Chondrocyte (in vitro differentiated cells): ENCODE measurements at places on chromosomes 6 and 20.

- no peak for DNase-seq
These were observed 296.9 kb downstream of the HIVEP2 start for GRCh38 chr6:142648036-142648451.

DNA sequence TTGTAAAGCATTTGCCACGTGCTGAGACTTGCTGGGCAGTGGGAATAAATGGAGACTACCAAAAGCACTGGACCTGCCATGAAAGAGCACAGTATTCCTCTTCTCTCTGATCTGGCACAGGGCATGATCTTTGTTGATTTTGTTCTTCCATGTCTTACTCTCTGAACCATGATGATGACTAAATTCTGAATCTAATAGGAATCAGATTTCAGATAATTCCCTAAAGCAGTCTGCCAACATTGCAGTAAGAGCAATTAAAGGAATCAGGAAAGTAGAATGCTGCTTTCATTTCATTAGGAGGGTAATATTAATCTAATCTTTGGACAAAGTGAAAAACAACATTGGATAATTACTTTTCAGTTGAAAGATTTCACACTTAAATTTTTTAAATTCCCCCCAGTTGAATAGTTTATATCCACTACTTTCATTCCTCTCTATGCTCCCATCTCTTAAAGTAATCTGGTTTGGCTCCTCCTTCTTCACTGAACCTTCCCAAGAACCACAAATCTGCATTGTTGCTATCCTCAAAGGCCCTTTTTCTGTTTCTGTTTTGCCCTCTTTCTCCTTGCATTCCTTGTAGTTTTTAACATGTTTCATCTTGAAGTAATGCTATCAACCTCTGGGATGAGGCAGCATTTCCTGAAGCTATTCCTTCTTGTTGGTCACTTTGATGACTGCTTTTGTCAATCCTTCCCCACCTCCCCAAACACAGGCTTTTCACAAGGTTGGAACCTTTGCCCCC, 243.2 kb upstream of the TENT5A start:
- no peak for DNase-seq

- no peak for DNase-seq
These were observed 4.2 kb downstream of the BEND6 start for GRCh38 chr6:56959094-56959493.

GRCh38 chr20:1469925-1470571, 3.4 kb upstream of the NSFL1C start:
- DNase-seq, result no peak

GRCh38 chr6:20455251-20455940, 53.7 kb downstream of the E2F3 start:
- no peak for DNase-seq

DNA sequence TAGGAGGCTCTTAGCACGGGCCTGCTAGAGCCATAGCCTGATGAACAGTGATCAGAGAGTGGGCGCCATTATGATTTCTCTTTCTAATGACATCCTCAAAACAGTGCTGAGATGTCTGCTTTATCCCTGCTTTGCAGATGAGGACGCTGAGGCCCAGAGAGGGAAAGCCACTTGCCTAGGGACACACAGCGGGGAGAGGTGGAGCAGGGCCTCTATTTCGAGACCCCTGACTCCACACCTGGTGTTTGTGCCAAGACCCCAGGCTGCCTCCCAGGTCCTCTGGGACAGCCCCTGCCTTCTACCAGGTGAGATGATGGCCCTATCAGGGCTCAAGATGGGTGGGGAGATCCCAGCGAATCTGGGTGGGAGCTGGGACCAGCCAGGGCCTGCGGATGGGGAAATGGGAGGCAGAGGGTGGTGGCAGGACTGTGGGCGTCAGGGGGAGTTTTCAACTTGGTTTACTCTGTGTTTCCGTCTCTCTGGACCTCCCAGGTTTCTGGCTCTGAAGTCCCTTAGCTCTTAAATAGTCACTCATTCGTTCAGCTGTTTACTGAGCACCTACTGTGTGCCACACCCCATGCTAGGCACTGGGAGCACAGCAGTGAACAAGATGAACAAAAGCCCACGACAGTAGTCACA, 36.7 kb downstream of the SRC start:
- peak; percentile 54 for DNase-seq

DNA sequence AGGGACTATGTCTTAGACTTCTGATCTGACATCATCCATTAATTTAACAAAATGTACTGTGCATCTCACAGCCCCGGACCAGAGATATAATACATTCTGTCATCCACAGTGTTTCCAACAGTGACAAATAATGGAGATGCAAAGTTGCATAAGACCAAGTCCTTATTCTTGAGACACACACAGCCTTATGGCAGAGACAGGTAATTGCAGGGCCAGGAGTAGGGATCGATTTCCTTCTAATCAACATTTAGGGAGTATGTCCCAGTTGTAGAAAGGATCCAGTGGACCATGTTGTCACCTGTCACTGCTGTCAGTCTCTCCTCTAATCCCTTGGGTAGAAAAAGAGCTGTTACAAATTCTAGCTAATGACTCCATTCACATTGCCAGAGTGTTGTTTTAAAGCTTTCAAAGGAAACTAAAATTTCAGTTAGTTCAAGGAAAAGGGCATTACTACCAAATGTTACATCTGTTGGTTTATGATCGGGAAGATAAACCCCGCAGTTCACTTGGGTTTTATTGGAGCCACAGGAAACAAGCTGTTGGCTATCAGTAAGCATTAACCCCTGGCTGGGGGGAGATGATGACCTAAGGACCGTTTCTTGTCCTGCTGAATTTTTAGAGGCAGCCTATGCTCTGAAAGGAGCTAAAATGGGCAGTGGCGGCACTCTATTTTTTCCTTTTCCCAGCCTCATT, 111.4 kb upstream of the ATXN1 start:
- DNase-seq, result no peak

DNA sequence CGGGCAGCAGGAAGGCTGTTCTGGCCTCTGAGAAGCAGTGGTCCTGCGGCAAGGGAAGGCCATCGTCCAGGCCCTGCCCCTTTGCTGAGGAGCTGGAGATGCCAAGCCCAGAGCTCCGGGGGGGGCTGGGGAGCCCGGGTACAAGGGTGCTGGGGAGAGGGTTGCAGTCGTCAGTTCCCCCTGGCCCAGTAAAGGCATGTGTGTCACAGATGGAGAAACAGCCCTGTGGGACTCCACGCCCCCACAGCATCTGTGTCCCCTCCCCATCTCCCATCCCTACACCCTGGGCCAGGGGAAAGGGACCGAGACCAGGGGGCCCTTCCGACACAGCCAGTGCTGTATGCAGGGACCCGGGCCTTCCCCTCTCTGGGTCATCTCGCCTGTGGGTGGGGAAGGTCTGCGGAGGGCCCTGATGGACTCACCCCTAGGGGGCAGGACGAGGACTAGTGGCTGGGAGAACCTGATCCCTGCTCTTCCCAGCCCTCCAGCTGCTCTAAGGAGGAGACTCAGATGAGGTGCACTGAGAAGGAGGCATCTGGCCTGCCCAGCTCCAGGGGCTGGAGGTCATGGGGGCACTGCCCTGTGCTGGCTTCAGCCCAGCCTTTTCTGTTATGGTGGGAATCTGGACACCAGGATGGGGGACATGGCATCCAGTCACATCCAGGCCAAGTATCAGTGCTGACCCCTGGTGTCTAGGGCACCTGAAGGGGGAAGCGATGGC, 609 bp downstream of the MYL9 start:
- peak; percentile 85 for DNase-seq

- DNase-seq, result no peak
These were observed 23.9 kb upstream of the SMIM13 start for GRCh38 chr6:11069760-11070159.

GRCh38 chr20:40323361-40323794, 365.7 kb downstream of the MAFB start:
- no peak for DNase-seq

DNA sequence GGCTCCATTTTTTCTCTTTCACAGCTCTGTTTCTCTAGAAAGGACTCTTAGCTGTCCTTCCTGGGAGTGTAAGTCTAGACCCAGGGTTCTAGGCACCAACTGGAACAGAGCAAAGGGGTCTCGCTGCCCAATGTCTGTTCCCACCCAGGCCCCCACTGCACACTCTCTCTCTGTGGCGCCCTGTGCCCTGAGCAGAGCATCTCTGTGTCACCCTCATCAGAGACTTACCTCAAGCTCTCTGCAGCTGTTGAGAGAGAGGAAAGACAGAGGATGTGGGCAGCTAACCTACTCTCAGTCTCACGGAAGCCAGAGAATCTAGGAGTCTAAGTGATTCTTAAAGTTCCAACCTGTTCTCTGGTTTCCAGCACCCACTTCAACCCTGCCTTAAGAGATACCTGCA, 9.5 kb downstream of the NCR2 start:
- DNase-seq, result no peak

GRCh38 chr6:143510991-143511891, at the start of gene FUCA2:
Gene FUCA2 (minus strand): TSS chr6:143511720. CDS start chr6:143511634, 86 bp downstream.
- DNase-seq, result peak; percentile 95

DNA sequence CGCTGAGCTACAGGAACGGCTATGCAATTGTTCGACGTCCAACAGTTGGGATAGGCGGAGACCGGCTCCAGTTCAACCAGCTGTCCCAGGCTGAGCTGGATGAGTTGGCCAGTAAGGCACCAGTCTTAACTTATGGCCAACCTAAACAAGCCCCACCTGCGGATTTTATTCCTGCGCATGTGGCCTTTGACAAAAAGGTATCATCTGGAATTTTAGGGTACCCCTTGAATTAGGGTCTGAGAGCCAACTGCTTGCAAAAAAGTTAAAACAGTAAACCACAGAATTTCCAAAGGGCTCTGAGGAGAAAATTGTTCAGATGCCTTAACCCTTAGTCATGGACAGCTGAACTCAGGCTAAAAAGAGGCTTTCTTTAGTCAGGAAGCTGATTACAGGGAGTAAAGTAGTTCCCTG, 3.8 kb downstream of the EFHC1 start:
- DNase-seq, result no peak

DNA sequence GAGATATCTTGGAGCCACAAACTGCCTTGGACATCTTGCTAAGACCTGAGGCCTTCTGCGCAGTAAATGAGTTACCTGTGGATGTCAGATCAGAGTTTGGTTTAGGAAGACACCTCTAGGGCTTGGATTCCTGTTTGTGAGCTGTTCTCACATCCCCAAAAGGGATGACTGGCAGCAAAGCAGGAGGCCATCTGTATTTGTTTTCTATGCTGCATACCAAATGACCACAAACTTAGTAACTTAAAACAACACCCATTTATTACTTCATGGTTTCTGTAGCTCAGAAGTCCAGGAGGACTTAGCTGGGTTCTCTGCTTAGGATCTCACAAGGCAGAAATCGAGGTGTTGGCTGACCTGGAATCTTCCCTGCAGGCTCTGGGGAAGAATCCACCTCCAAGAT, 116.7 kb downstream of the UNC5CL start:
- DNase-seq, result no peak

- no peak for DNase-seq
These were observed 52.8 kb downstream of the MYB start for GRCh38 chr6:135233686-135234491.

DNA sequence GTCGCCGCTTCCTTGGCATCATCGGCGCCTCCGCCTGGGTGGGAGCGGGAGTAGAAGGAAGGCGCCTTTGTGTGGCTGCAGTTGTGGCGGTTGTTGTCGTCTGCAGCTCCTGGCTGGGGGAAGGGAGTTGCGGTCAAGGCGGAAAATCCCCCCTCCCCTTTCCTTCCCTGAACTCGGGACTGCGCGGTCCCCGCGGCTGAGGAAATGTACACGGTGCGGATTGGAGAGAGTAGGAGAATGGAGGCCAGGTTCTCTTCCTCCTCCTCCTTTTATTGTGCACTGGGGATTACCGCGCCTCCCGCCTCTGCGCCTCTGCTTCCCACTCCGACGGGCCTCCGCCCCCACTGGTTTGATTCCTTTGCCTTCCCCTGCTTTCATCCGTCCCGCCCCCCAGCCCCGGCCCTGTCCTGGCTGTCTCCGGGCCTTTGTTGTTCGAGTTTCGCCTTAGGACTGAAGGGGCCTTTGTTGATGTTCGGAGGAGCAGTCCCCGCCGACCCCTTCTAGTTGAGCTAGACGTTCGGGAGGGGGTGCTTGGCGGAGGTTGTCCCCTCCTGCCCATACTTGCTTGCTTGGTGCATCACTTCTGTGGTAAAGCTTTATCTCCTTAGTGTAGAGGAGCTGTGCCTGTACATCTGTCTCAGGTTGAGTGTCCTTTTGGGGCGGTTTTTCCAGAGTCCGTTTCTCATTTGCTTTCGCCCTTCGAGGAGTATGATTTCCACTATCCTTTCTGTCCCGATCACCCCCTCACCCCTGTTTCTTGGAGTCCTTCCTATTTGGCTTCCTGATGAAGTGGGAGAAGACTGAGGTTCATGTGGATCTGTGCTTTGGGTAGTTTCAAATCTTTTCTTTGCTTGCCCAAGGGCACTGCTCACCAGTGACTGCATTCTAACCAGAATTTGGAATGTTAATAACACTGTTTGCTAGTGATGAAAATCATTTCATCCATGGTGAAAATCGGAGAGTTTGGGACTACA, 764 bp downstream of the ZNF292 start:
- DNase-seq, result no peak

GRCh38 chr20:32888636-32889035, 29.9 kb downstream of the EFCAB8 start:
- DNase-seq, result no peak

DNA sequence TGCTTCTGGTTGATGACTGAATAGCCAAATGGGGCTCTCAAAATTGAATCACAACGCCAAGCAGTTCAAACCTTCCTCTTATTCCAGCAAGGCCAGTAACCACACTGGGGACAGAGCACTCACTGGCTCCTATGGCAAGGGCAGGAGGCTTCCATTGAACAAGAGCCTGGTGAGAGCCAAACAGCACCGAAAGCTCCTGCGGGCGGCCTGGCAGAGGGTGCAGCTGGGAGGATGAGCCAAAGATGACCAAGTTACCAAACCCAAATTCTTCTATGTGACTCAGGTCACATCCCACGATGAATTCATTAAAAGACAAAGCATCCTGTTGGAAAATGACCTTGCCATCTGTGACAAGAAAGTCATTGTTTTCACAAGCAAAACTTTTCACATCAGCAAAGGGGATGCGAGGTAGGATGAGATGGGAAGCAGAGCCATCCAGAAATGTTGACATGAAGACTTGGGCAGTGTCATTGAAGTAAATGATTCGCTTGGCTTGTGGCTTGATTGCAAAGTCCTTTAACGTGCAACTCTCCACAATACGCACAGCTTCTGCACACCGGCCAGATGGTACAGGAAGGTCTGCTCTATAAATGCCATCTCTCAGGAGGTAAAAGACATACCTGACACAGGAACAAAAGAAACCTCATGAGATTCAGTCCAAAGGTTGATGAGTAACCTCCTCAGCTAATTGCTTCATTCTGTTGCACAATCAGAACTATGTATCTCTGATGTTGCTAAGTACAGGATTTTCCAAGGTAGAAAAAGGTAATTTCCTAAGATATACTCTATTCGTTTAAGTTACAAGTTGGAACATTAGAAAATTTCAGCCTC, 36.3 kb downstream of the ROS1 start:
- no peak for DNase-seq

GRCh38 chr20:33925867-33926266, 67.8 kb upstream of the RALY start:
- DNase-seq, result no peak

GRCh38 chr6:148242180-148242579, 100.5 kb upstream of the SASH1 start:
- no peak for DNase-seq

GRCh38 chr20:18916886-18917750, 103.5 kb downstream of the SCP2D1 start:
- DNase-seq, result no peak

DNA sequence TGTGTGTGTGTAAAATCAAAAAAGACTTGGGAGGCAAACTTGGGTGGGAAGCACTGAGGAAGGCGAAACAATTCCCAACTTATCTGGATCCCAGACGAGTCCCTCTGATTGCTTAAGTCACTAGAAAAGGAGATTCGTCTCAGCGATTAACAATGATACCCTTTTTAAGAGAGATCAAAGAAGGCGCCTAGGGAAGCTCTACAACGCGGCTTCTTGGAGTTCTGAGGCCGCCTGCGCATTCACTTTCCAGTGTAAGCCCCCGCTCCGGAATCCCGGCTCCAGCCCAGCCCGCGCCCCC, 8.7 kb upstream of the TBX18 start:
- DNase-seq, result no peak
